ENCODE measurements at places on chromosomes 13 and 19. TPM values are rescaled to one million over a fixed set of nuclear protein-coding genes. Genes with fewer than 3 reads are reported as not detected.

Gene ZNF793
- 1.6 TPM for total RNA-seq

- no peak for DNase-seq
These were observed 18.1 kb downstream of the DNAJC15 start for GRCh38 chr13:43041369-43041921.

- no peak for DNase-seq
These were observed 76.6 kb upstream of the KLF12 start for GRCh38 chr13:74210693-74211393.

DNA sequence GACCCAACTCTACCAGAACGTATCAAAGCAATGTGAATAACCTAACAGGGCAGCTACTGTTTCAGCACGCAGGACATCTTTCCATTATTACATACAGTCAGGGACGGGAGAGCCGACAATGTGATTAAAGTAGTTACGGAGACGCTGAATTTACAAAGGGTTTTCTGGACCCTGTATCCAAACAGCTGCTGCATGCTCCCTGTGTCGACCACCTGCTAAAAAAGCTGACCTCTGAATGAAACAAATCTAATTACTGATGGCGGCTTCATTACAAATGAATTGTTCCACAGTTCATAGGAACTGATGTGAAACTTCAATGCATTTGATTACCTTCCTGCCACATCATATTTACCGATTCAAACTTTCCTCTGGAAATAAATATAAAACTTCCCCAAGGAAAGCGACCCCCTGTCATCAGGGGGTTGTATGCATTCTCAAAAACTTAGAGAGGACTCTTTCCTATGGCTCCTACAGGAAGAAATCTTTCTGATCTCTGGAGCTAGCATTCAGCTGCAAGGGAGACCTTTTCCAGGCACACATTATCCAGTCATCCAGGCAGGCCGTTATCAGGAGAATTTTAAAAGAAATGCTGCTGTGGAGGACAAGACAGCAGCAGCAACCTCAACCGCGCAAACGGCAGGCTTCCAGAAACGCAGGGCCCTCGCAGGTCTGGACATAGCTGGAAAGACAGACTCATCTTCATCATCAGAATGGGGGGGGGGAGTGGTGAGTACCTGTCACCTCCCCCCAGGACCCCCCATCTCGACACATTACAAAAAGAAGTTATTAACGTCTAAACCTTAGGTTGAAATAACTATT, 3.1 kb downstream of the EFNB2 start:
- no peak for DNase-seq

DNA sequence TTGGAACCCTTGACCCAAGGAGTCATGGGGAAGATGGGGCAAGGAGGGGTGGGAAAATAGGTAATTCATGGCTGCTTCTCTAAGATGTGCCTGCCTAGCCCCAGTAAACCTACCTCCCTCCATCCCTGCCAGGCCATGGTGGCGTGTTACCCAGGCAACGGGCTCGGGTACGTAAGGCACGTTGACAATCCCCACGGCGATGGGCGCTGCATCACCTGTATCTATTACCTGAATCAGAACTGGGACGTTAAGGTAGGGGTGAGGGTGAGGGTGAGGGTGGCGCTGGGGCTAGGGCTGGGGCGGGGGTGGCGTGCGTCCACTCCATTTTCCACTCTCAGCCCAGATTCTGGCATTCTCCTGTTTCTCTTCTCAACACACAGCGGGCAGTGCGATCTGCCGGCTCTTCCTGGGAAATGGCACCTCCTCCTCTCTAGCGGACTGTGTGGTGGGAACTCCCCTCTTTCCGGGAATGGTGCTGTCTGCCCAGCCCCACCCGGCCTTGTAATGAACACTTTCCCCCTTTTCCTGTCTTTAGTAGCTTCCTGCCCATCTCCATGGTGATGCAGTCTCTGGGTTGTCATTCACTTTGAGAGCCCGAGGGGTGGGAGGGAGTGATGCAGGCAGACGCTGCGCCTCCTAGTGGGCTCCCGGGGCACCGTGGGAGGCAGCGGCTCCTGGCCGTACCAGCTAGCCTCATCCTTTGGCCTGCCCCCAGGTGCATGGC, 7.6 kb downstream of the EGLN2 start:
- peak; percentile 87 for DNase-seq

DNA sequence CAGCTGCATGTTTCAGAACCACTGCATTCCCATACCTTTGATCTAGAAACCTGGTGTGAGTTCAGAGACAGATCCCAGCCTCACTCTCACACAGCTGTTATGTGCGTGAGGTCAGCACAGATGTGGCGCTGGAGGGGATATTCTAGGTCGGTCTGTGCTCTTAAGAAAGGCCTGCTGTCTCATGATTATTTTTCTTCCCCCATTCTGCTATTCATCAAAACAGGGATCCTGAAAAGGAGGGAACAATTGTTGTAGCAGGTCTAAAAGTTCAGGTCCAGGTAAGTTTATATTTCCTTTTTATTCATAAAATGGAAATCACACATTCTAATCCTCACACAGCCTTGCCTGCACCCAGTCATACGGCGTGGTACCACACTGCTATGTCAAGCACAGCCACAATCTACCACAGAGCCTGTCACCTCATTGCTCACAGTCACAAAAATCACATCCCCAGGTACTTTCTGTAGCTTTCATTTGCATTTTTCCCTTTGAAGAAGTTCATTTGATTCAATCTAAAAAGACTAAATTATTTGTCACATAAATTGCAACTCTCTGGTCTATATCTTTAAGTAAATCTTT, 867 bp downstream of the ZNF546 start:
- DNase-seq = no peak

- no peak for DNase-seq
These were observed 9.4 kb upstream of the CACNG6 start for GRCh38 chr19:53982001-53982451.

GRCh38 chr13:72884101-72884500, 102.2 kb downstream of the PIBF1 start:
- no peak for DNase-seq

Gene SLC1A6
- total RNA-seq = not detected

Gene NKG7
- total RNA-seq = 1.2 TPM

Gene AMER2
- not detected for total RNA-seq

DNA sequence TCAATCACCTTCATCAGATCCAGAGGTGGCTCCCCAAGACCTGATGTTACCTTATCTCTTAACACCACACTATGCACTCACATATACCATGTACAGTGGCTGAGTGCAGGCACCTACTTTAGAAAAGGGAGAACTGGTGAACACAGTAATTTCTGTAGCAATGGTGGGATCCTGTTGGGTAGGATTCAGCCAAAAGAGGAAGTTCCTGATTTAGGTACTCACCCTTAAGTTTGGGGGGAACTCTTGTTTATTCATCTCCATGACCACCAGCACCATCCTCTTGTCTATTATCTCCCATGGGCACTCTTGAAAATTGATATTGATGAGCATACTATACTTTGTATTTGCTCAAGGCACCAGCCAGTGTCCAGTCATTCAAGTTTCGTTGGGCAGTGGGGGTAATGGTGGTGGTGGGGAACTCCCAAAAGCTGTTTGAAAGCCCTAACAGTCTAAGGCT, 324.4 kb downstream of the LMO7 start:
- no peak for DNase-seq

GRCh38 chr19:29445246-29445645, 80.5 kb upstream of the VSTM2B start:
- no peak for DNase-seq

Gene OR7A5
- not detected for total RNA-seq

DNA sequence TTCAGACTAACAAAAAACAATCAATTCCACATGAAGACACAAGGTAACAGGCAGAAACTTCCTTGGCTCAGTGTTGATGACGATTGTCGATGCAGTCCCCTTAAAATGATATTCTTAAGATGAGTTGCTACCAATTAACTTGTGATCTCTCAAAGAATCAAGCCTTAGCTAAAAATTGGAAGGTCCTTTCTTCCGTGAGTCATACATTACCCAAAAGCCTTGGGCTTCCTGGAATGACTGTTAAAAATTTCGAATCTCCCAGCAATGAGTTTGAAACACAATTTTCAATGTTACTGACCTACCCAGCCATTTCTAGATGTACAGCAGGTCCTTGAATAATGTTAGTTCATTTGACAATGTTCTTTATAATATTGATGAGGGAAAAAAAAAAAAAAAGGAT, 28.0 kb upstream of the RB1 start:
- DNase-seq = no peak
